ENCODE measurements at places on chromosomes 5 and 9.

- DNase-seq = no peak
These were observed 4.7 kb downstream of the BTNL9 start for GRCh38 chr5:181044662-181045305.

DNA sequence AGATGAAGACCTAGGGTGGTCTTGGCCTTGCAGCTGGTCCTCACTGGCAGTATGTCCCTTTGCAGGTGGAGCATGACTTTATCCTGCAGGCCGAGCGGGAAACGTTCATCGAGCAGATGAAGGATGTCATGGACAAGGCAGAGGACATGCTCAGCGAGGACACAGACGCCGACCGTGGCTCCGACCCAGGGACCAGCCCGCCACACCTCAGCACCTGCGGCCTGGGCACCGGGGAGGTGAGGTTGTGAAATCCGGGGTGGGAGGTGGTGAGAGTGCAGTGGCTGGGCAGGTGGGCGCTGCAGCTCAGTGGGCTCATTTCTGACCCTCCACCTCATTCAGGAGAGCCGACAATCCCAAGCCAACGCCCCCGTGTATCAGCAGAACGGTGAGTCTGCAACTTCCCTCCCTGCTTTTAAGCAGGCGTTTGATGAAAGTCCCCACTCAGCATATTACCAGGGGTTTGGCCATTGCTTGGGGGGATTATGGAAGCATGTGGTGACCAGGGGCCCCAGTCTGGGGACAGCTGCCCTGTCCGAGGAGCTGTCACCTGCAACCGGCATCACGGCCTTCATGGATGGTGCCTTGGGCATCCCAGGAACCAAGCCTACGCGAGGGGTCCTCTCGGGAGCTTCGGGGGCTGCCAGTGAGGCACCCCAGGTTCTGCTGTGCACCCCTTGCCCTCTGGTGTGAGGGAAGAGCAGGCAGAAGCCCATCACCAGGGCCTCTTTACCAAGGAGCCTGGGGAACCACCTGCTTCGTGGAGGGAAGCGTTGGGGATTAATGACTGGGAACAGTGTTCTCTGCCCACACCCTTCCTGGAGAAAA, 84.0 kb downstream of the WNK2 start:
- no peak for DNase-seq

DNA sequence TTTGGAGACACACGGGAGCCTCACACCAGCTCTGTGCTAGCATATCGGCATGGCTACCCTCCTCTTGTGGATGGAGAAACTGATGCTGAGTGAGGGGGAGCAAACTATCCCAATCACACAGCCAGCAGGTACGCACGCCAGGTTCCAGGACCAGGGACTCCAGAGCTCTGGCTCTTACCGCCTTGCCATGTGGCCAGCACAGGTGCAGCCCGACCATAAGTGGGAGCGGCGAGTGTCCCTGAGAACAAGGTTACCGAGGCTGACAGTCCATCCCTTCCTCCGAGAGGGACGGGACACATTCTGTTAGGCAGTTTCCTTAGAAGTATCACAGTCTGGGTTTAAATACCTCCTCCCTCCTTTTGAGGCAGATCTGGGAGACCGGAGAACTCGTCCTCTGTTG, 86.0 kb downstream of the PAX5 start:
- no peak for DNase-seq

- no peak for DNase-seq
These were observed 426.5 kb upstream of the CD180 start for GRCh38 chr5:67623078-67623477.

DNA sequence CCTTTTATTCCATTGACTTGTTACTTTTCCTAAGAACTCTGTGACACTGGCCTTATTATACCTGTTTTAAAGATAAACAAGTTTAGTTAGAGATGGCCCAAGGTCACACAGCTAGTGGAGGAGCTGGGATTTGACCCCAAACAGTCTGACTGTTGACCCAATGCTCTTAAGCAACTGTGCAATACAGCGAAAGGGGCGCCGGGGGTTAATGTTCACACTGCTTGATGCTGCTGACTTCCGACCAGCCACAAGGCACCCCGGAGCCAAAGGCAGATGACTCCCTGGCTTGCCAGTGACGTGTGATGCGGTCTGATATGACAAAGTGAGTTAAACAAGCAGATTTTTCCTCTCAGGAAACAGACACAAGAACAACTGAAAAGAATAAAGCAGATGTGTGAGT, 23.9 kb downstream of the PIK3R1 start:
- DNase-seq = peak; percentile 61

DNA sequence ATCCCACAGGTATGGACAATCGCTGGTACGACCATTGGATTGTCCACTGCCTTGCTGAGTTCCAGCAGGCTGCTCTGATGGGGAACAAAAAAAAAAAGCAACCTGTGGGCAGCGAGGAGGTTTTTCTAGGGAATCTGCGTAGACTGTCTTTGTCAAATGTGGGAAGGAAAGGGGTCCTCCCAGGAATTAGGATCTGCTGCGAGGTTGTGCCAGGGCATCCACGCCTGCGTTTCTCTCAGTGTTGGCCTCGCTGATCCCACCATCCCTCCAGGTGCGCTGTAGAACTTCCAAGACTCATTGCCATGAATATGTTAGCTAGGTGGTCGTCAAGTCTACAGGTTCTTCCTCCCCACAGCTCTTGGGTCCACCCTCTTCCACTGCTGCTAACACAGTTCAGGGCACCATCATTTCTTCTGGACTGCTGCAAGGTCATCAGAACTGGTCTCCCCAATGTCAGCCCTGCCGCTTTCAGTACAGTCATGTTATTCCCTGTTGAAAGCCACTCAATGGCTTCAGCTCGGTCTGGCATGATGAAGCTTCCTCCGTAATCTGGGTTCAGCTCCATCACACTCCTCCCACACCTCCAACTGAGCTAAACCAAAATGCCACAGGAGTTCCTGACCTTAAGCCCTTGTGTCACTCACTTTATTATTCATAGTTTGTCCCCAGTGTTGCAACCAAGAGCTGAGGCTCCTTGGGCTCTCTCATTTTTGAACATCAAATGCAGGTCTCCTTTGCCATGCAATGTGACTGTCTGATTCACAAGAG, 79.5 kb upstream of the DMRT1 start:
- DNase-seq = no peak

DNA sequence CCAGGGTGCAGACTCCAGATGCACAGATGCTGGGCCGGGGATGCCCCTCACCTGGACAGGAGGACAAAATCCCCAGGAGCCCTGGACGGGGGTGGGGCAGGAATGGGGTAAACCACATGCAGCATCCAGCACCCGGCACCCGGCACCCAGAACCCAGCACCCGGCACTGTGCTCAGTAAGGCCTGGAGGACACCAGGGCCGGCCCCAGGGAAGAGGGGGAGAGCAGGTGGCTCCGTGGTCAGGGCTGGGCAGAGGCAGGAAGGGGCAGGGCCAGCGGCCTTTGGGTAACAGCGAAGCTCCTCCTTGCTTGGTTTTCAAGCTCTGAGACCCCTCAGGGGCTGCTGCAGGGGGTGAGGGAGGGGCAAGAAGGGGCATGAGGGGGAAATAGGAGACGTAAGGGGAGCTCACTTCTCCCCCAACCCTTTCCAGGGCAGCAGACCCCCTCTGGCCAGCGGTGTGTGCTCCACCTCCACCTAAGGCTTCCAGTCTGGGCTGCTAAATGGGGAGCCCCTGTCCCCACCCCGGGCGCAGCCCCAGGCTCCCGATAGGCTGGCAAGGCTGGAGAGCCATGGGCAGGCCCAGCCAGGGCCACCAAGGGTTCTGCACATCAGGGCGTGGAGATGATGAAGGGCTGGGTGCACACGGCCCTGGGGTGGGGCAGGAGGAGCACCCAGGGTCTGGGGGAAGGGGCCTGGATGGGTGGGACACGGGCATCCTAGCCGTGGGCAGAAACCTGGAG, 17.8 kb upstream of the SLC6A19 start:
- no peak for DNase-seq

DNA sequence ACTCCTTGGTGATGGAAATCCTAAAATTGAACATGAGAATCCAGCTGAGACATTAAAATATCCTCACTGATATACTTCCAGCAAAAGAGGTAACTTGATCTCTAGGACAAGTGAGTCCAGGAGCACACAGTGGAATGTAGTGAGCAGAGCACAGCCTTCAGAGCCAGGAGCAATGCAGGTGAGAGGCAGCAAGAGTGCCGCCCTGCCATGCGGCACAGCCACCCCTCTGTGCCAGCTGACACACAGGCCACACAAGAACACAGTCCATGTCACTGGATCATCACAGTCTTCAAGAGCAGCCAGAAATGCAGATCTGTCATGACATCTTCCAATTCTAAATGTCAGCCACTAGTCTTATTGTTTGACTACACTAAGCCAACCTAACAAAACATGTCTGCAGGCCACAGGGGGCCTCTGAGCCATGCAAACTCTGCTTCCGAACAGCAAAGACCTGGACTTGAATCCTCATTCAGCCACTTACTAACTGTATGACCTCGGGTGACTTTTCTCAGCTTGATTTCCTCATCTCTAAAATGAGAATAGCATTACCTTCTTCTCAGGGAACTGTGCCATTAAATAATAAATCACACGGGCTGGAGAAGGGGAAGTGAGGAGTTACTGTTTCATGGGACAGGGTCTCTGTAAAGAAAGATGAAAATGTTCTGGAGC, 47.0 kb downstream of the CCDC125 start:
- no peak for DNase-seq

DNA sequence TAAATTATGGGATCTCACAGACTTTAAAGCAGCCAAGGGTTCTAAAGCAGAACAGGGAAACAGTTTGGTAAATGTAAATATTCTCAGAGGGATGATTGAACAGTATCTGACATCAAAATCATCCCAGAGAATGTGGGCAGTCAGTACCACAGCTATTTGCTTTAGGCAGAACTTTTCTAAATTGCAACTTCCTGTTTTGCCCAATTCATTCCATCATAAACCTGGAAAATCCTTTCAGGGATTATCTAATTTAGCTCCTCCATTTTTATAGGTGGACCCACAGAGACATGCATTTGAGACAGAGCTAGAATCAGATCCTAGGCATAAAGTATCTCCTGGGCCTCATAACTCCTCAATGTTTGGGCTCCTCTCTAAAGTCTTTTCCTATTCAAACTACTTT, 12.4 kb downstream of the NR6A1 start:
- no peak for DNase-seq

- no peak for DNase-seq
These were observed 127.9 kb downstream of the PALM2AKAP2 start for GRCh38 chr9:109907810-109908458.

Measured in activated CD8-positive, alpha-beta memory T cell treated with anti-CD3 and anti-CD28 coated beads for 48 hours (primary cell).